ENCODE measurements at places on chromosomes 1 and 21. TPM values are rescaled to one million over a fixed set of nuclear protein-coding genes. Genes with fewer than 3 reads are reported as not detected.

Gene HES2
- total RNA-seq: not detected

Gene RAP1GAP
- total RNA-seq: 0.65 TPM

Gene KCNC4
- 4.7 TPM for total RNA-seq

Gene RGS5
- total RNA-seq: 3.4 TPM

Gene CHI3L2
- total RNA-seq: 128 TPM

Gene PMF1
- total RNA-seq: 27.6 TPM

Gene NPHS2
- not detected for total RNA-seq

Gene PLA2G4A
- 29.3 TPM for total RNA-seq

Gene ALX3
- total RNA-seq: not detected

Gene SLC26A9
- total RNA-seq: not detected

Gene KCNJ6
- total RNA-seq: 0.78 TPM

Gene CFAP107
- total RNA-seq: not detected

Gene FAM110D
- total RNA-seq: not detected

All from articular chondrocyte of knee joint (primary cell).